Activated T-cell treated with anti-CD3 and anti-CD28 coated beads for 1 hour (primary cell): ENCODE measurements at places on chromosomes 6 and 20.
A peak's percentile ranks its signal among the peaks of the same experiment; 100 is the strongest.

- no peak for DNase-seq
These were observed 10.3 kb downstream of the LCA5 start for GRCh38 chr6:79526897-79527296.

DNA sequence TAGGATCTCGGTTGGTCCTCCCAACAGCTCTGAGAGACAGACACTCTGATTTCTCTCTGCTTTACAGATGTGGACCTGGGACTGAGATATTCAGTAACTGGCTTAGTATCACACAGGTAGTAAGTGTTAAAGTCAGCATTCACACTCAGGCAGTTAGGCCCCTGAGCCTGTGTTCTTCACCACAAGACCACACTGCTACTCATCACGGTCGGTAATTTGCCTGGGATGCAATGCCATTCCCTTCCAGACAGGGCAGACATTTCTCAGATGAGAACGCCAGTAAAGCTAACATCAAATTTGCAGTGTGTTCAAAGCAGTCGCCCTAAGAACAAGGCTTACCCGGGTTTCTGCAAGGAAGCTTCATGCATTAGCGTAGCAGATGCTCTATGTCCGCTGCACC lies 39.8 kb upstream of the HIVEP1 start:
- no peak for DNase-seq

DNA sequence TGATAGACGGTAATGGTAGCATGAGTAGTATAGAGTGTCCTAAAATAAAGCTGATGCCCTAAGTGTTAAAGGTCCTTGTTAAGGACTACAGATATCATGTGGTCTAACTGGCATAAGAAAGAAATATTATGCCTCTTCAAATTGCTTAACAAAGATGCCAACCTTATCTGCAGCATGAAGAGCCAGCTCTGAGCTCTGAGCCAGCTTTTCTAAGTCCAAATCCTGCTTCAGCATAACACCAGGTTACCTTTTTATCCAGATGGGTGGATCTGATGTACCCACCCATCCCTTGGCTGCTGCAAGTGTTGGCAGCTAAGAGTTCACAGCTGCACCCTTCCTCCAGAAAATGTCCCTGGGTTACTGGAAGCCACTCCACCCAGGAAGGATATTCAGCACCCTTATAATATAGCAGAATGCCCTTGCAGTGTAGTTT lies 83.8 kb downstream of the TENT5A start:
- no peak for DNase-seq

- no peak for DNase-seq
These were observed 560.4 kb upstream of the SYNCRIP start for GRCh38 chr6:86203044-86203443.

DNA sequence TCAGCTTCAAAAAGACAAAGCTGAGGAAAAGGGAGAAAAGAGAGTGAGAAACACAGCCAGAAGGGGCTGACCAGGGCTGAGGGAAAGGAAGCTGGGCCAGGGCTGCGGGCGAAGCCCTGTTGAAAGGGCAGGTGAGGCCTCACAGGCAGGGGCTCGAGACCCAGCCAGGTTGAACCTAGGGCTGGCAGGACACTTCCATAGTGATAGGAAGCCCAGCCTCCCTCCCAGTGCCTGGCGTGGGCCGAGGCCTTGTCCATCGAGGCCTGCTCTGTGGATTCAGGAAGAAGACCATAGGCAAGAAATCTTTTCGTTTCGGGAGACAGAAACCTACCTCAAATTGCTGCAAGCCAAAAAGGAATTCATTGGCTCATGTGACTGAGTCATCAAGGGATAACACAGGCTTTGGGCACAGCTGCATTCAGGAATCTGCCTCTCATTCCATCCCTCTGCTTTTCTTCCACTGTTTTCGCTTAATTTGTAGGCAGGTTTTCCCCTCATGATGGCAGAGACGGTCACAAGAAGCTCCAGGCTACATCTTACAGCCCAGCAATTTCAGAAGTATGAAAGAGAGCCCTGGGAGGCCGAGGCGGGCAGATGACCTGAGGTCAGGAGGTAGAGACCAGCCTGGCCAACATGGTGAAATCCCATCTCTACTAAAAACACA lies 311.1 kb upstream of the SULF2 start:
- DNase-seq = no peak

- no peak for DNase-seq
These were observed 4.0 kb downstream of the SOX18 start for GRCh38 chr20:64045346-64046011.

GRCh38 chr20:46953596-46953995 lies 59.0 kb downstream of the EYA2 start:
- no peak for DNase-seq

GRCh38 chr6:43793875-43794242 lies 23.8 kb downstream of the VEGFA start:
- DNase-seq = no peak

DNA sequence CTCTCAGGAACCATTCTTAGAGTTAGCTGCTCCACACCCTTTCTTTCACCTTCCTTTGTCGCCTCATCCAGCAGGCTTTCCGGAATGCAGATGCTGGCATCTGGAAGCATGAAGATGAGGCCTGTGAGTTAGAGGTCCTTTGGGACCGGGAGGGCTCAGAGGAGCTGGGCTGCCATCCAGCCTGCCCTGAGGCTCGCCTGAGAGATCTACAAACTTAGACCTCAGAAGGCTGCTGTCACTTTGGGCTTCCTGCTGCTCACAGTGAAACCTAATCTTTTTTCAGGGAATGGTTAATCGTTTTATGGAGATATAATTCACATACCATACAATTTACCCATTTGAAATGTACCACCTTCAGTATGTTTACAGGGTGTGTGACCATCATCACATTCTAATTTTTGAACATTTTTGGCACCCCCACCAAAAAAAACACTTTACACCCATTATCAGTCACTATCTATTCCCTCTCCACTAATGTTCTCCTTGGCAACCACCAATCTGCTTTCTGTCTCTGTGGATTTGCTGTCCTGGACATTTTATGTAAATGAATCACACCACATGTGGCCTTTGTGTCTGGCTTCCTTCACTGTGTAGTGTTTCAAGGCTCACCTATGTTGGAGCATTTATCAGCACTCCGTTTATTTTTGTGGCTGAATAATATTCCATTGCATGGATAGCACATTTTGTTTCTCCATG lies 20.0 kb upstream of the MPC1 start:
- DNase-seq = no peak

DNA sequence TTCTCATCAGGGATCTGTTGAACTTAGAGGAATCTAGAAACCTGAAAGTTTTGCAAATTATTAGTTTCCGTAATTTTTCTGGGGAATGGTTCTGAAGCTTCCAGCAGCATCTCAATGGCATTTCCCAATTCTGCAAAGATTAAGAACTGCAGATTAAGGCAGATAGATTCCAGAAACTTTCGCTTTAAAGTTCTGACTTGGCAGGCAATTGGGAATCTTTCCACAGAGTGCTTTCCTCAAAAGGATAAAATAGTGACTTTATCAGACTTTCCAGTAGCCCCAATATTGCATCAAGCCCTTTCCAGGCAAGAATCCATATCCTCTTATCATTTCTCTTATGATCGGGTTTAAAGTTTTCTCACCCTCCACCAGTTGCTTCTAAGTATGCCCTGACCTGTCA lies 261.1 kb downstream of the FNDC1 start:
- DNase-seq = no peak

DNA sequence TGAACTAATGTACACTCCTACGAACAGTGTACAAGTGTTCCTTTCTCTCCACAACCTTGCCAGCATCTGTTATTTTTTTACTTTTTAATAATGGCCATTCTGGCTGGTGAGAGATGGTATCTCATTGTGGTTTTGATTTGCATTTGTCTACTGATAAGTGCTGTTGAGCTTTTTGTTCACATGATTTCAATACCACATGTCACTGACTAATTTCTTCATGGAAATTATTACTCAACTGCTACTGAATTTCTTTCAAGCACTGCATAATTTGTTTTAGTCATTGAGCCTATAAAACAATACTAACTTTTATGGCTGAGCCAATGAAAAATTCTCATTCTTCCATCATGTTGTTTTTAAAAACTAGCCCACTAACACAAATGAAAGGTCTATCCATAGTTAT lies 115.4 kb downstream of the FRK start:
- DNase-seq = no peak

DNA sequence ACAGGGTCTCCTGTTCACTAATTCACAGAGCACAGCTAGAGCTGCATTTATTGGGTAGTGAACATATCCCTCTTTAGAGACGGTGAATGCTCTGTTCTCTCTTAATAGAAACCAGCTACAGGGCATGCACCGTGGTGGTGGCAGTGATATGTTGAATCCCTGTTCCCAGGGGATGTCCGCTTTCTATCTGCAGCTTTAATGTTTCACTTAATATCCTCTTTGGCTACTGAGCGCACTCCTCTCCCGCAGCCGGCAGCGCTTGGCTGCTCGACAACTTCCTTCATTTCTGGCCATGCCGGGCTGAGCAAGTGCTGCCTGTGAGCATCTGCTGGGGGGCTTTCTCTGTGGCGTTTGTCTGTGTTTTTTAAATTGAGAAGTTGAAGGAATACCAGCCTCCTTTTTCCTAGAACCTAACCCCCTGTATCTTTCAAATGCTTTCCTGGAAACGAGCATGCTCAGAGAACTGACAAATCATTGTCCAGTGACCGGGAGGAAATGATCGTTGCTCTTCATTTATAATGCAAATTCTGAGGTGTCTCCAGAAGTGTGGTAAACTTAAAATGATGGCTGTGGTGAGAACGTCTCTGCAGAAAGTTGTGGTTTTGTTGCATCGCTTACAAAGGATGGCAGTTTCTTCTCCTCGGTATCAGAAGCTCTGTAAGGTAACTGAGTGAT lies 297.9 kb downstream of the UTRN start:
- no peak for DNase-seq

GRCh38 chr6:12548526-12548925 lies 168.0 kb upstream of the PHACTR1 start:
- DNase-seq = no peak

DNA sequence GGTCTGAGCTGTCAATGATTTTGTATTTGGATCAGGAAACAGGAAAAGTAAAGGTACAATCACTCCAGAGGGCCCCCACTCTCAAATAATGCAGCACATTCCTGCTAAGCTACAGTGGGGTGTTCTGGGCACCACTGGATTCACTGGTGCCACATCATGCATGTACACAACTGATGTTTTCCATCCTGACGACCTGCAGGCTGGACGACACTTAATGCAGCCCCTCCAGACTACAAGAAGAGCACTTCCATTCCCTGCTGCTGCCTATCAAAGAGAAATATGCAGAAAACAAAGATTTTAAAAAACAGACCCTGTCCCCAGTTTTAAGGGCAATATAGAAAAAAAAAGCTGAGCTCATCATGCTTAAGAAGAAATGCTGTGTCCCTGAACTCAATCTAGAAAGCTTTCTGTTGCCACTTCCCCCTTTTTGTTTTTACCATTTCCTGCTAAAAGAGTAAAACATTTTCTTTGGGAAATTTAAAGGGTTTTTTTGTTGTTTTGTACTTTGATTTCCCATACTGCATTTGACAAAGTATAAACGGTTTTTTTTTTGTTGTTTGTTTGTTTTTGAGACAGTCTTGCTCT lies 35.5 kb downstream of the ABHD12 start:
- DNase-seq = no peak

GRCh38 chr6:4413073-4413472 lies 277.7 kb upstream of the ECI2 start:
- no peak for DNase-seq

- DNase-seq = no peak
These were observed 7.1 kb downstream of the UQCC2 start for GRCh38 chr6:33704215-33705066.

DNA sequence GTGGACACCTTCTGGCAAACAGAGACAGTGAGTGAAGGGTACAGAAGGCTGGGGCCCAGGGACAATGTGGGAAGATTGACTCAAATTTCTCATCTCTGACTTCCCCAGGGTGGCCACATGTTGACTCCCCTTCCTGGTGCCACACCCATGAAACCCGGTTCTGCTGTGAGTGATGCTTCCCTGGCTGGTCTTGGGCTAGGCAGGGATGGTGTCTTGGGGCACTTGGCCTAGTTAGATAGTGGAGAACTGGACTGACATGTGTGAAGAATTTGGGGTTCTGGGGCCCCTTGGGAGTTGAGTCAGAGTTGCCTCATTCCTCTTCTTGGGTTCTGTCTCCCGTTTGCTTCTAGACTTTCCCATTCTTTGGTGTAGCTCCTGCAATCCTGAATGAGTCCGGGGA lies 34.2 kb downstream of the GSS start:
- no peak for DNase-seq

- no peak for DNase-seq
These were observed 42.0 kb downstream of the SOBP start for GRCh38 chr6:107531868-107532267.

DNA sequence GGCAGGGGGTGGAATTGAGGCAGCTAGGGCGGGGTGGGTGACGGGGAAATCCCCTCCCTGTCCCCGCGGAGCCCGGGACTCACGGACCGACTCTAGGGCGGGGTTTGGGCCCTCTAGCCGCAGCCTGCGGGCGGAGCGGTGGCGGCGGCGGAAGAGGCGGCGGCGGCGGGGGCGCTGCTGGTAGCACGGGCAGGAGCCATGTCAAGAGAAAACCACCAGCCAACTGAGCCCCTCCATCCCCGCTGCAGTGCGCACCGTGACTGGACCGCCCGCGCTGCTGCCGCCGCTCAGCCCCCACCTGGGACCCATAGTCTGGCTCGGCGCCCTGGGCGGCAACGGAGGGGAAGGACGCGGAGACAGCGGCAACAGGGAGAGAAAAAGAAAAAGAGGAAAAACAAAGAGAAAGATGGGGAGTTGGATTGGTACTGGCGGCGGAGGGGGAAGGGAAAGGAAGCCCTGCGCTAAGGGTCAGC lies 1.2 kb upstream of the C6orf62 start:
- peak; percentile 70 for DNase-seq

DNA sequence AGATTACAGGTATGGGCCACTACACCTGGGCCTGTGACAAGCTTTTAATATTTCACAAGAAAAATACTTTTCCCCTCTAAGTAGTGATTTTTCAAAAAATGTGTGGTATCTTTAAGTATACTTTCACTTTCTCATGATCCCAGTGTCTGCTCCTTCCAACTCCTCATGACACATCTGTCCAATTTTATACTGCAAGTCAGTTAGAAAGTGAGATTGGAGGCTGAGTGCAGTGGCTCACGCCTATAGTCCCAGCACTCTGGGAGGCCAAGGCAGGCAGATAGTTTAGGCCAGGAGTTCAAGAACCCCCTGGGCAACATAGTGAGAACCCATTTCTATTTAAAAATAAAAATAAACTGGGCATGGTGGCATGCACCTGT lies 20.2 kb downstream of the PIM1 start:
- DNase-seq = no peak

DNA sequence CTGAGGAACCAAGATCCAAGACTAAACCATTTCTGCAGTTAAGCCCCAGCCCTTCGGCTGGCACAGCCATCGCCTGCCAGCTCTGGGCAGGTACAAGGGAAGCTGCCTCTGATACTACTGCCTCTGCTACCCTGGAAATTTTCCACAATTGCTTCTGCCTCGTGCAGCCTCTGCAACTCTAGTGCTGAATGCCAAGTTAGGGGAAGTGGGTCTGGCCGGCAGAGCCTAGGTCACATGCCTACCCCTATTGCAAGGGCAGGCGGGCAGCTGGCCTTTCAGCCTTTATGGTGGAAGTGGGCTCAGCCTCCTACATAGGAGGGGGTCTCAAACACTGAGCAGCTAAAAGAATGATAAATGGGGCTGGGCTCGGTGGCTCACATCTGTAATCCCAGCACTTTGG lies 44.5 kb upstream of the TULP1 start:
- DNase-seq = no peak
